ENCODE measurements at places on chromosomes 16 and 17. TPM values are rescaled to one million over a fixed set of nuclear protein-coding genes. Genes with fewer than 3 reads are reported as not detected.

DNA sequence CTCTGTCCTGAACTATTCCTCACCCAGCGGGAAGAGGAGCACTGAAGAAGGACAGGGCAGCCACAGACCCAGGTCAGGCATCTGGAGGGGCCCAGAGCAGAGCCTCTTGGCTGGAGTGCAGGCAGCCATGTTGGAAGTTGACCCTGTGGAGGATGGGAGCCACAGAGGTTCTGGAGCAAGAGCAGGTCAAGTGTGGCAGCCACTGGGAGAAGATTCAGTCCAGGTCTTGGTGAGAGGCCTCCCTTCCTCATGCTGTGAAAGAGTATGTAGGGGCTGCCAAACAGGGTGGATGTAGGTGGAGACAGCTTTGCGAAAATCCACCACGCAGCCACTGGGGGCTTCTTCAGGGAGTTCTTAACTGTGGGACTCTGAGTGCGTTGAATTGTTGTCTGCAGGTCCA is 590 bp upstream of the CD79B start:
- no peak for DNase-seq

- peak; percentile 65 for DNase-seq
Observed at GRCh38 chr17:66580184-66580955, 254.5 kb upstream of the CACNG5 start.

The C16orf78 gene
- polyA plus RNA-seq: not detected

The TBC1D3H gene
- not detected for polyA plus RNA-seq

DNA sequence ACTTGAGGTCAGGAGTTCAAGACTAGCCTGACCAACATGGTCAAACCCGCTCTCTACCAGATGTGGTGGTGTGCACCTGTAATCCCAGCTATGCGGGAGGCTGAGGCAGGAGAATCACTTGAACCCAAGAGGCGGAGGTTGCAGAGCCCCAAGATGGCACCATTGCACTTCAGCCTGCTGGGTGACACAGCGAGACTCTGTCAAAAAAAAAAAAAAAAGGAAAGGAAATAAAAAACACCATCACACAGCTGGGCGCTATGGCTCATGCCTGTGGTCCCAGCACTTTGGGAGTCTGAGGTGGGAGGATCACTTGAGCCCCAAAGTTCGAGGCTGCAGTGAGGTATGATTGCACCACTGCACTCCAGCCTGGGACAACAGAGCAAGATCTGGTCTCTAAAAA is 13.3 kb upstream of the SBK1 start:
- DNase-seq: no peak

- no peak for DNase-seq
Observed at GRCh38 chr16:23174622-23175021, 7.9 kb upstream of the SCNN1G start.

GRCh38 chr17:34393401-34393800 is 30.4 kb upstream of the CCL1 start:
- no peak for DNase-seq

- DNase-seq: peak; percentile 45
Observed at GRCh38 chr17:57861790-57862693, 12.2 kb upstream of the MRPS23 start.

GRCh38 chr16:886084-886543 is 84.7 kb downstream of the LMF1 start:
- no peak for DNase-seq

The KCNG4 gene
- 0.07 TPM for polyA plus RNA-seq

DNA sequence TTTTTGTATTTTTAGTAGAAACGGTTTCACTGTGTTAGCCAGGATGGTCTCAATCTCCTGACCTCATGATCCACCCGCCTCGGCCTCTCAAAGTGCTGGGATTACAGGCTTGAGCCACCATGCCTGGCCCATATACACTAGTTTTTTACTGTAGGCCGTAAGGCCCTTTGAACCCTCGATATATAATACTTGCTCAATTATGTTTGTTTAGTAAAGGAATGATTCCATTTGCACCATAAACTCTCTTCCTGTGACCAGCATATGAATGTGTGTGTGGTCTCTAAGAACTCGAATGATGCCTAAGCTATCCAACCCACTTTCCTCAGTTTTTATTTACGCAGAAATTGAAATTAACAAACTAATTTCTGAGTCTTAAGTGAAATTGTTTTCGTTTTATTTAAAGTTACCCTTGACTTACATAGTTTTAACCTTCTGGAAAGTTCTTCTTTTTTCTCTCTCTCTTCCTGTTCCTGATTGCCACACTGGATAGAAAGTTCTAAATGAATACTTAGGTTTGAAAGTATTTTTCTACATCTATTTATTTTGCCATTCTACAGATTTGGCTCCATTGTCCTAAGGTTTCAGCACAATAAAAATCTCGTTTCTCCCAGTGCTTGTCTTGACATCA is 37.9 kb downstream of the PIGL start:
- DNase-seq: no peak

GRCh38 chr16:20614186-20615141 is 38.3 kb upstream of the ACSM2B start:
- DNase-seq: no peak

DNA sequence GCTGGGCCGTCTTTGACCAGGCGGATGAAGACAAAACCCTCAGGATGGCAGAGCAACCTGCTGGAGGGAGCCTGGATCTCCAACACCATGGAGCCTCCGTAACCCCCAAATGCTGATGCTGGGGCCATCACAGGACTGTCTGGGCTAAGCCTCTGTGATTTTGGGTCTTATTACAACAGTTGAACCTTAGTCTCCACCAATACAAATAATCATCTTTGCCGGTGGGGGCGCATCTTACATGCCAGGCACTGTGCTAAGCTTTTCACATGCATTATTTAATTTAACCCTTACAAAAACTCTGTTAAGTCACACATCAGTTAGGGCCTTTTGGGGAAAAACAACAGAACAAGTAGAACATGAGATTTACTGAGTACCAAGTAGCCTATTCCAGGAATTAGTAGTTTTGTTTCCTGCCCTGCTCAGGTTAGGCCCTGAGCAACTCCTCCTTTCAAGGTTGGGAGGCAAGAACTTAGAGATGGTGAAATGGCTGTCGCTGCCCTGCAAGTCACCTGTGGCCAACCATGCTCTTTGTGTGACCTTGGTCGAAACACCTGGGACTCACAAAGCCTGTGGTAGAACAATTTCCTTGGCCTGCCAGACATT is 8.9 kb upstream of the ITGAM start:
- DNase-seq: no peak

- DNase-seq: no peak
Observed at GRCh38 chr17:79670537-79671084, 59.8 kb upstream of the RBFOX3 start.

The HOXB1 gene
- polyA plus RNA-seq: 0.38 TPM

GRCh38 chr17:36752096-36752888 is 150.9 kb downstream of the MRM1 start:
- no peak for DNase-seq

GRCh38 chr17:9409878-9410277 is 165.7 kb downstream of the STX8 start:
- DNase-seq: no peak

GRCh38 chr17:78356101-78356713 is 3.7 kb downstream of the SOCS3 start:
- no peak for DNase-seq

DNA sequence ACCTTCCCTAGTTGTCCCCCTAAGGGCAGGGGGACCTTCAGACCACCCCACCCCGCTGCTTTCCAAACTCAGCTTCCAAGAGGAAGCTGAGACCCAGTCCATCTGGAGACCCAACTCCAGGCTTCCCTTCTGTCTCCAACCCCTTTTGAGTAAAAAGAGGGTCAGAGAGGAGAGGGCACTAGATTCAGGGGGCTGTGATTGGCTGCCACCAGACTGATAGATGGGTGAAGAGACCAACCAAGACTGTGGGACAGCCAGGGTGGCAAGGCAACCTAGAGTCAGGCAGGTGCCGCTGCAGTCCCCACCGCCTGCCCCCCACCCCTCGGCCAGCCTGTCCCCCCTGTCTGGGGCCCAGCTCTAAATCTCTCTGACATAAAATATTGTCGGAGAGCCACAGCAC is 92.5 kb downstream of the SDK2 start:
- DNase-seq: no peak

DNA sequence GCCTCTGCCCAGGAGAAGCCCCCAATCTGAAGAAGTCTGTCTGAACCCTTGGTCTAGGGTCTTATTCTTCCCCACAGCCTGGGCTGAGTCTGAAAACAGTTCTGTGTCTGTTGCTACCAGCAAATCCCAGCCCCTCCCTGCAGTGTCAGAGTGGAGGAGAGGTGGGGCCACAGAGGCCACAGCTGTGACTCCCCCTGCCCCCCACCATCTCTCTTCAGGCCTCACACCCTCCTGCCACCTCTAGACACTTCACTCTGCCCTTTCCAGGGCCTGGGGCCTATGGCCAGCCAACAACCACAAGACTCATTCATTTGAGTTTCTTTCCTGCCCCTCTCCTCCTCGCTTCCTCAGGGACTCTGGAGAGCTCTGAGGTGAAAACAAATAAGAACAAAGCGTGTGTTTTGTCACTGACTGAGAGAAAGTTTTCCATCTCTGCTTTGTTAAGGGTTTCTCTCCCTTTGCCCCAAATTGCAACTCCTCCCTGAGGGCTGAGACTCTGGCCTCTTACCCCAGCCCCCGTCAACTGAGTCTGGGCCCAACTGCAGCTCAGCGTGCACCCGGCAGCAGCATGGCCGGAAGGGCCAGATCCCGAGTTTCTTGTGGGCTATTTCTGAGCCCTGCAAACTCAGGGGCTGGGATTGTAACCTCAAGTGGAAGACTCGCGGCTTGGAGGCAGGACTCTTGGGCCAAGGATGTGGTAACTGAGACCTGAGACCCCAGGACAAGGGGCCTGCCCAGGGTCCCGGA is 13.2 kb downstream of the C17orf50 start:
- no peak for DNase-seq

All from left kidney (tissue), 8 donors.